ENCODE measurements at places on chromosomes 4 and X.

DNA sequence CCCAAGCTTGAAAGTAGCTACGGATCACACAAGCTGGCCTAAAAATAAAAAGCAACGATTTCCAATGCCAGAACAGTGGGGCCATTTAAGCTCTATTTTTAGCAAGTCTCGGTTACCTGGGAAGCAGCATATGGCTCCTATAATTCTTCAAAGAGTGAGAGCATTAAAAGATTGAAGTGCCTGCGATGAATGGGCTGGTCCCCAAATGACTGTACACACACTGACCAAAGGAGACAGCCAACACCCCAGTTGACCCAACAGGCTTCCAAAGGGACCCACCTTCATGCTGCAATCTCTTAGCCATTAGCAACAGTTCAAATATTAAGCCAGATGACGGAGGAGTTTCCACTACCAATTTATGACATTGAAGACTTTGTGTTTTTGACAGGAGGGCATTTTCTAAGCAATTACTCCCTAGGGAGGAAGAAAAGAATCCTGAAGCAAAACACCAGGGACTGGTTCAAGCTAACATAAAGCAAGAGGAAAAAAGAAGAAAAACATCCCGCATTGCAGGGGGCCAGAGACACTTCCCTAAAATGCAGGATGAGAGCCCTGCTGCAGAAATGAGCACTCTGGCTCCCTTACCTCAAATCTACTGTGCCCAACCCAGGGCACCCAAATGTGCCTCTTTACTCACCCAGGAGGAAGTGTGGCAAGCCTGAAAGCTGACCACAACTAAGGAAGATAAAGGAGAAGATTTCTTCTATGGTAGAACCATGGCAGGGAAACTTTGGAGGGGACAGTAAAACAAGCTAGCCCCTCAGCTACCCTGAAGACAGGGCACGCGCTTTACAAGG, 21.6 kb downstream of the SH3KBP1 start:
- DNase-seq: no peak

DNA sequence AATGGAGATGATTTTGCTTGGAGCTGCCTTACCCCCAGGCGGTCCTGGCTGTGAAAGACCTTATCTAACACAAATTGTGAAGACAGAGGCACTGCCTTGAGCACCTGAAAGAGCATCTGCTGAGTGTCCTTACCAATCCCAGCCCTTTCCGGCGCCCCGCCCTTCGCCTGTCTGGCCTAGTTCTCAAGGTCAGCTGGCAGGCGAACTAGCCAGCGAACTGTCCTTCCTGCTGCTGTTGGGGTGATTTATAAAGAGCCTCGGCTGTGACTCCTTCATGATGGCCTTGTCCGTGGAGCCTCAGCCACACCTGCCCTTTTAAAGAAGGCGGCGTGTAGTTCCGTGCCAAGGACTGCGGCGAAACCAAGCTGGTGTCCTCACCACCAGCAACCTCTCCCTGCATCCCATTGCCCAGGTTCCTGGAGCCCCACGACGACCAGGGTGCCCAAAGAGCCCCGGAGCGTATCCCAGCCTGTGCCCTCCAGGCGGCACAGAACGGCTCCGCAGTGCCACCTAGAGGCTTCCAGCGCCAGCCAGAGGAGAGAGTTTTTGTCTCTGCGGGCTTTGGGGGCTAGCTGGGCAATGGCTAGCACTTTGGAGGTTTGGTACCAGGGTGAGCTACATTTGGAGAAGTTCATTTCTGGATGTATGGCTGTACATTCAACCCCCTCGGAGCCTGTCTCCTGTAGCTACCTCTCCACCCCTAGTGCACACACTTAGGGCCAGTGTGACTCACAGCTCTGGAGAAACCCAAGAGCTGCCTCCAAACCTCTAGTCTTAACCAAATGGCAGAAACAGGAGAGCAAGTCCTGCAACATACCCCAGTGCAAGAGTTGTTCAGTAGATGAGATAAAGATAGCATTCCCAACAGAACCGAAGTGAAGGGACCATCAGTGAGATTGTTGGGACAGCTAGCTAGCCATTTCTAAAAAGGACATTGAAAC, 36.8 kb upstream of the VMA21 start:
- peak; percentile 21 for DNase-seq

DNA sequence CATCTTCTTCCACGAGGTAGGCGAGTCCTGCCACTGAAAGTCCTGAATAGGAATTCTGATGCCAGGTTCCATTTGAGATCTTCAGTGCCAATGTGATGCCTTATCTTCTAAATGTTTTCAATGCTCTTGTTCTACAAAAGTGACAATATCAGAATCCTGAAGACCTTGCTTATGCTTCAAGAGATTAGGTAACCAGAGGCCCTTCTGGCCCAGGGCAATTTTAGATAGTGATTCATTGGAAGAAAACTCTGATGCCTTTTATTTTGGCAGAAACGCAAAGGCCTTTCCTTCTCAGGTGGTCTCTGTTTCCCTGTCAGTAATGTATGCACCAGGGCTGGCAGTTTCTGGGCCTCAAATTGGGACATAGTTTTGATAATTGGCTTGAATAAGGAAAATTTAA, 144.8 kb downstream of the CEP135 start:
- DNase-seq: no peak

DNA sequence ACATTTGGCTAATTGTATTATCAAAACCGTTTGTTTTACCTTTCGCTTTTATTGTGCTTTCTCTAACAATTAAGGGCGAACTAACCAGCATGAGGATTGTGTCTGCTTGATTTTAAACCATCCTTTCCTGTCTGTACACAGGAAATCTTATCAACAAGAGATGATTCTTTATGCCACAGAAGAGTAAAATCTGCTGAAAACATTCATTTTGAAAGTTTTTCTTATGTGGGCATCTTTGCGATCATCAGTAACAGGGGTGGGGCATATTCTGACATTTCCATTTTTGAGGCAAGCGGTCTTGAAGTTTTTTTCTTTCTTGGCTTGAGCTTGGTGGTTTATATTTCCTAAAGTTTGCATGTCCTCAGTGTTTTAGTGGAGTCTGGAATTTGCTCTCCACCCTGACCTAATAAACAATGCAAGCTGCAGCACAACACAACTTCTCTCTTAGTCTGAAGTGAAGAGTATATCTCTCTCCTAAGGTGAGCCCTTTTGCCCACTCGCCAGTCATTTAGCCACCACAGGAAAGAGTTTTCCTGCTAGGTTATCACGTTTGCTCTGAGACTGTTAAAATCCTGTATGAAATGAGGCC, 26.6 kb downstream of the NFKB1 start:
- no peak for DNase-seq

DNA sequence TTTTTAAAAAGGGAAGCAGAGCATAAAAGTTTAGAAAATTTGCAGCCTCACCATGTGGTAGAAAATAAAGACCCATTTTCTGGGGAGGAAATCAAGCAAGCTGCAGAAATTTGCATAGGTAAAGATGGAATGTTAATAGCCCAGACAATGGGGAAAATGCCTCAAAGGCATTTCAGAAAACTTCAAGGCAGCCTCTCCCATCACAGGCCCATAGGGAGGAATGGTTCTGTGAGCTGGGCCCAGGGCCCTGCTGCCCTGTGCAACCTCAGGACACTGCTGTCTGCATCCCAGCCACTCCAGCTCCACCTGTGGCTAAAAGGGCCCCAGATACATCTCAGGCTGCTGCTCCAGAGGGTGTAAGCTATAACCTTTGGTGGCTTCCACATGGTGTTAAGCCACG, 137.9 kb downstream of the INPP4B start:
- DNase-seq: no peak

GRCh38 chrX:63686878-63687714, 97.9 kb downstream of the ARHGEF9 start:
- DNase-seq: peak; percentile 9

- DNase-seq: no peak
Measured at GRCh38 chr4:121100093-121100775, 27.9 kb upstream of the NDNF start.
